Activated effector memory CD4-positive, alpha-beta T cell treated with anti-CD3 and anti-CD28 coated beads, Interleukin-2, amount 50 U/mL, for 16 hours (primary cell): ENCODE measurements at places on chromosomes 11 and 22.

GRCh38 chr11:60592601-60593000 is 77.4 kb downstream of the MS4A13 start:
- DNase-seq: no peak

DNA sequence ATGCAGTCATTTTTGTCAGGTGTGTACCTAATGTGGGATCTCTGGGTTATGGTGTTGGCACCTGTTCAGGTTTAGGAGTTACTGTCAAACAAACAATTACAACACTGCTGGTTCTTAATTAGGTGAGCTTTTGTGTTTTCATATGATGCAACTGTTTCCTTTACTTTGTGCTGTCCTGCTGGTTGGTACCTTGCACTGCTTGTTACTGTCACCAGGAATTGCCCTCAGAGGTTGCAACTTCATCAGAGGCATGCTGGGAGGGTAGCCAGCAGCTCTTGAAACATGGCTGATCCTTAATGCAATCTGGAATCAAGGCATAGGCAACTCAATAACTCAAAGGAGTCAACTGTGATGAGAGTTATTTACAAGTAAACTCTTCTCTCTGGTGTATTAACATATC is 400.3 kb downstream of the MIAT start:
- DNase-seq: no peak

GRCh38 chr11:74311352-74311926 is at the start of gene P4HA3:
Gene P4HA3 (minus strand): TSS chr11:74311640. CDS start chr11:74311611, 29 bp downstream.
- peak; percentile 80 for DNase-seq

GRCh38 chr11:121291896-121292494 is 576 bp upstream of the SC5D start:
- DNase-seq: no peak

GRCh38 chr11:65430406-65431217 is 8.0 kb downstream of the NEAT1 start:
- DNase-seq: peak; percentile 61

- no peak for DNase-seq
Measured at GRCh38 chr11:45170484-45170883, 24.0 kb downstream of the PRDM11 start.

DNA sequence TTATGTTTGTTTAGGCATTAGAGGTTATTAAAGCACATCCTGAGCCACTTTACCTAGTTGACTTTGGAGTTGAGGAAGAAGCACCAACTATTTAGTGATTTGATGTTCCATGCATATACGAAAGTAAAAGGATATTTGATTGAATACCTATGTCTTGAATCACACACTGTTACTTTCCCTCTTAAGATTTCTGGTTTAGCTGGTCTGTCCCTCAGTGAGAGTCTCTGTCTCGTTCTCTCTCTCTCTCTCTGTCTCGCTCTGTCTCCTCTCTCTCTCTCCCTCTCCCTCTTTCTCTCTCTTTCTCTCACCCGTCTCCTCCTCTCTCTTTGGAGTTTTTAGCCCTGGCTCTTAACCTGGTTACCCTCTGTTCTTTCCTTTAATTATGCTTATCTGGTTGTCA is 11.0 kb downstream of the CTNND1 start:
- no peak for DNase-seq

DNA sequence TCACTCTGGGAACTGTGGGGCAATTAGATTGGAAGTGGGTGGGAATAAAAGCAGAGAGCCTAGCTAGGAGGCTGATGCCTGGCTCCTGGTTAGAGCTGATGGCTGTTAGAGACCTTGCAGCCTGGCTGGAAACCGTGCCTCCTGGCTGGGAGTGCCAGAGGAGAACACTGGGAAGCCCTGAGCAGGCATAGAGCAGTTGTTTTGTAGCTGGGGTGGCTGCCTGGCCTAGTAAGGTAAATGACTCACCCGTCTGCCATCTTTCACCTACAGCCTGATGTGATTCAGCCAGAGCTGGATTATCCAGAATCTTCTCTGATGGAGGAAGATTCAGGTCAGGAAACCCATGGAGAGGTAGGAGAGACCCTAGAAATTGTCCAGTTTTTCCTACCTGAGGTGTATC is 6.1 kb downstream of the UQCR10 start:
- DNase-seq: no peak

GRCh38 chr11:19055905-19056304 is 4.6 kb downstream of the MRGPRX2 start:
- no peak for DNase-seq

DNA sequence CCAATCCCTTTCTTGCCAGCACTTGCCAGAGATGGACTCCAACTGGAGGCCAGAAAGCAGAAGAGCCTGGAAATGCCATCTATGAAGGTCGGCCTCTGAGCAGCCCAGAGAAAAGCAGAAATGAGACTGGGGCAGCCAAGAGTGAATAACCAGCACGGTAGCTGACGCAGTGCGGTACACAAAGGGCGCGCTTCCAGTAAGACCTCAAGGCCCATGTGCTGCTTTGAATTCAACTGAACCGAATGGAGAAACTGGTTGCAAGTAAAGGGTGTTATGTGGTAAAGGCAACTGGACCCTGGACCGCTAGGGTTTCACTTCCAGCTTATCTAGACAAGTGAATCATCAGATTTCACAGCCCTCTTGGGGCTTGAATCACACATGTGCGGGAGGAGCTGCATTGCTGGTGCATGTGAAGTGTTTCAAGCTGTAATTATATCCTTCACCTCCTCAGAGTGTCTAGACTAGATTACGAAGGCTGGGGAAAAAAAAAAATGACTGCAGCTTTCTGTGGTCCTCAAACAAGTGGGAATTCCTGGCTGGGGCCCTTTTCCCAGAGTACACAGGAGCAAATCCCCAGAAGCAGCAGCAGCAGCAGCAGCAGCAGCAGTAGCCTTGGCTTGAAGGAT is 128.9 kb downstream of the CCDC34 start:
- no peak for DNase-seq

DNA sequence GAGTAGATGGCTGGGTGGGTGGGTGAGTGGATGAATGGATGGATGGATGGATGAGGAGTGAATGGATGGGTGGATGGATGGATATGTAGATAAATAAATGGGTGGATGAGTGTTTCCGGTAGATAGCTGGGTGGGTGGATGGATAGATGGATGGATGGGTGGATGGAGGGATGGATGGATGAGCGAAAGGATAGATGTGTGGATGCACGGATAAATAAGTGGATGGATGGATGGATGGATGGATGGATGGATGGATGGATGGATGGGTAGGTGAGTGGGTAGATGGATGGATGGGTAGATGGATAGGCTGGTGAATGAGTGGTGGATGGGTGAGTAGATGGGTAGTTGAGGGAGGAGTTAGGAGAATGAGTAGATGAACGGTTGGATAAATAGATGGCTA is 349.3 kb downstream of the MN1 start:
- no peak for DNase-seq

- DNase-seq: no peak
Measured at GRCh38 chr11:120608760-120609211, 97.2 kb downstream of the GRIK4 start.
